ENCODE measurements at places on chromosomes 13 and 19.

DNA sequence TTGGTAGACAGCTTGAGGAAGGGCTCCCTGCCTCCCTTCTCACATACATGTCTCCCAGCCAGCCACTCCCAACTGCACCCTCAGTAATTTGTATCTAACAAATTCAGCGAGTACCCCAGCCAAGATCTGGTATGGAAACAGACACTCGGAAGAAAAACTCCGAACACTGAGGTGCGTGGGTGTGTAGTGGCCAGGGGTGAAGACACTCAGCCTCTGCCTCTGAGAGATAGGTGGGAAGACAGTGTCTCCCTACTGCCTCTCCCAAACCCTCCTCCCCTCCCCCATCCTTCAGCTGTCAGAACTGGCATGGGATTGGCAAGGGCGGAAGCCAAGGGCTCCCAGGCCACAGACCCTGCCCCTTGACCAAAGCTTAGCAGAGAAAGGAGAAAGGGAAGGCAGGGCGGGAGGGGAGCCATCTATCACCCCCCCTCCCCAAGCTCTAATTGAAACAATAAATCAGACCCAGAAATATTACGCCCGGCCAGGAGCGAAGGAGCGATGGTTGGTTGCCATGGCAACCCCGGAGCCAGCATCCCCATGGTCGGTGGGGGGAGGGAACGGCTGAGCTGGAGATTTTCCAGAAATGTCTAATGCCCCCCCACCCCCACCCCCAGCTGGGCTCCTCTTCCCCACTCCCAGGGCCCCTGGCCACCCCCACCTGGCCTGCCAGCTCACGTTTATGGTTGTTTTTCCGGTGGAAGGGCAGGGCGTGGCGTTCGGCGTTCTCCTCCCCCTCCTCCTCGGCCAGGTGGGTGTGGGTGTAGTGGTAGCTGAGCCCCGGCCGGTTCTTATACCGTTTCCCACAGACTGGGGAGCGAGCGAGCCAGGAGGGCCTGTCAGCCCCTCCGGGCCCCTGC, 7.0 kb downstream of the DPF1 start:
- DNase-seq: no peak

DNA sequence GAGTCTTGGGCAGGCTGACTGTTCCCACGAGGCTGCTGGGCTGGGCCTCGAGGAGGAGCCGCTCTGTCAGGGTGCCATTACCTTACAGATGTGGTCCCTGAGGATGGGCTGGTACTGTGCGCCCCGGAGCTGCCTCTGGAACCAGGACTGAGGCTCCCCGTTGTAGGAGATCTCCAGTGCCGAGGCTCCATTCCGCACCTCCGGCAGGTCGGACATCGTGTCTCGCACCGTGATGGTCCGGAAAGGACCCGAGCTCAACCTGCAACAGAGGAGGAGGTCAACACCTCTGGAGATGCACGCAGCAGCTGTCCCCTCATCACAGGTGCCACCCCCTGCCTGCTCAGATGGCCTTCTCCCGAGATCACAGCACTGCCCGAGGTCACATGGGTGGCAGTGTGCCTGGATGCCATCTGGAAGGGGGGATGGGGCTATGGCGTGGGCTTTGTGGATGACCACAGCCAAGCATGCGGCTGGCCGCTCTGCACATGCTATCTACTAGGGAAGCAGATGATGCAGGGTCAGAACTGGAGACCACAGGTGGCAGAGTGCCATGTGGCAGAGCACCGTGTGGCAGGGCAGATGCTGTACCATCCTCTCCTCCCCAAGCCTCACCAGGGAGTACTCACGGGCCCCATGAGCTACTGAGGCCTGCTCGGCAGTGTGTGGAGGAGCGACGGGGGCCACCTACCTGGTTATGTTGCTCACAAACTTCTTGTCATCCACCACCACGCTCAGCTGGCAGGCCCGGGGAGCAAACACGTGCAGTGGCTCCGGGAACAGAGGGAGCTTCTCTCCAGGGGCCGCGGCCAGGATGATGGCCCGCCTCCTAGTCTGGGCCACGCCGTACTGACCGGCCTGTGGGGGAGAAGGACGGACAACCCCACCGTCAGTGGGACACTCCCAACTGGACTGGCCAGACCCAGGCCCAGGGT, 18.3 kb upstream of the EIF3G start:
- DNase-seq: no peak

GRCh38 chr19:47110521-47111005, 3.0 kb downstream of the ZC3H4 start:
- no peak for DNase-seq

DNA sequence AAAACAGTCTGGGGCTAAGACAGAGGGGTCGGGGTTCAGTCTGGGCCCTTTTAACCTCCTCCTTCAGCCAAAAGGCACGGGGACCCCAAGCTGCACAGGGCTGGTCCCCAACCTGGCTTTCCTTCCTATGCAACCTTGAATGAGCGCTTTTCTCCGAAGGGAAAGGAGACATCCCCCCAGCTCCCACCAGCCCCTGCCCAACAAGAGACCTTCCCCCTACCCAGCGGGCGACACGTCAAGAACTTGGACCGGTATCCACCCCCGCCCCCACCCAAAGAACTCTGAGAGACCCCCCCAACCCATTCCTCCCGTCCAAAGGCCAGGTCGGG, 35.0 kb upstream of the NANOS3 start:
- no peak for DNase-seq

- DNase-seq: no peak
Observed at GRCh38 chr13:27126859-27127258, 44.8 kb downstream of the USP12 start.

Data from cortex of kidney (tissue), 1 donor.